ENCODE measurements at places on chromosomes 2 and 18. TPM values are rescaled to one million over a fixed set of nuclear protein-coding genes. Genes with fewer than 3 reads are reported as not detected.

The RAB6C gene
- not detected for total RNA-seq

DNA sequence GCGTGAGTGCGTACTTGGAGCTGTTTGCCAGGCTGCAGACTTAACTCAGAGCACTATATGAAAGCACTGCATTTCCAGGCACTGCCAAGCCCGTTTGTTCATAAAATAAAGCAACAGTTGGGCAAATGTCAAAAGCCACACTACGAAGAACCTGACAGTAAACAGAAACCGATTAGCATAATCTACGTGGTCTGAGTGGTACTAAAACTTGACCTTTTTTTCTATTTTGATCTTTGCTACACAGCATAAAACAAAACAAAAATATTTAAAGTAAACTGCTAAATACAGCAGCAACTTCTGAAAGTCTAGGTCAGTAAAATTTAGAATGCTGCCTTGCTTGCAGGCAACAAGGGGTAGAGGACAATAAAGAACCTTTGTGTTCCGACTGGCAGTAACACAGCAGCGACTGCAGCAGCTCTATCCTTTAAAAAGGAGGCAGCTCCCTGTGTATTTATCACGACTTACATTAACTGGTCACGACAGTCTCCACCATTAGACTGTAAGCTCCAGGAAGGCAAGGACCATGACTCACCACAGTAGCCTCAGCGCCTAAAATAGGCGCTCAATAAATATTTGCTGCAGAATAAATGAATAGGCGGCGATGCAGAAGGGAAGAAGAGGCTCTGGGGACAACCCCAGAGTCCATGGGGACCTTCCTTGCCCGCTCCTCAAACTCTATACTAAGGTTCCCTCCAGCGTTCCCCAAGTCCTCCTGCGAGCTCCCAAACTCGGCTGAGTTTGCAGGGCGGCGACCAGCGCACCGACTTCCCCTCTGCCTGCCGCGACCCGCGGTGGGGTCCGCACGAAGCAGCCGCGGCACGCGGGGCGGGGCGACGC, 902 bp downstream of the SS18 start:
- peak overlapping the region; percentile 60 for H3K27ac ChIP-seq
- H3K4me3 ChIP-seq: peak overlapping the region; percentile 73
- peaks cover 12% of the 10 kb centered on the region for H3K4me1 ChIP-seq
- DNase-seq: no peak
- H3K36me3 ChIP-seq: no peaks in the 10 kb centered on the region

- no peaks in the 10 kb centered on the region for H3K27me3 ChIP-seq
- no peaks in the 10 kb centered on the region for H3K4me1 ChIP-seq
- H3K4me3 ChIP-seq: no peak overlapping the region
- no peak overlapping the region for H3K27ac ChIP-seq
These were observed 64.8 kb upstream of the GALNT5 start for GRCh38 chr2:157192445-157193423.

DNA sequence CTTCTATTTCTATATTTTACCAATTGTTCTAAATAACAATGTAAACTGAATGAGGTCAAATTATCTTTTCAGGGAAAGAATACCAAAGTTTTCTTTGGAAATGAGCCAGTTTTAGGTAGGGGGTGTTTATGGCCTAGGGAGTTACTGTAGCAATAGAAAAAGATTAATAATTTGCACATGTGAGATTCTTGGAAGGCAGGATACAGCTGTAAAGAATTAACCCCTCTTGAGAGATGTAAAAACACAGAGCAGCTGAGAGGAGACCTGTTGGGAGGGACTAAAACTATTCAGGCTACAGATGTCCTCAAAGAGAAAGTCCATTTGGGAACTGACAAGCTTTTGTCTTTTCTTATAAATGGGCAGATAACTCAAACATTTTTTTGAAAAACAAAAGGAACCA, 182.2 kb downstream of the FIGN start:
- H3K36me3 ChIP-seq: no peaks in the 10 kb centered on the region
- H3K4me1 ChIP-seq: no peaks in the 10 kb centered on the region
- H3K27ac ChIP-seq: no peak overlapping the region
- DNase-seq: no peak

- H3K4me1 ChIP-seq: peaks cover 25% of the 10 kb centered on the region
- no peaks in the 10 kb centered on the region for H3K27me3 ChIP-seq
- H3K27ac ChIP-seq: no peak overlapping the region
- H3K4me3 ChIP-seq: no peak overlapping the region
- no peak for DNase-seq
These were observed 212.7 kb downstream of the ALPK2 start for GRCh38 chr18:58416014-58416703.

DNA sequence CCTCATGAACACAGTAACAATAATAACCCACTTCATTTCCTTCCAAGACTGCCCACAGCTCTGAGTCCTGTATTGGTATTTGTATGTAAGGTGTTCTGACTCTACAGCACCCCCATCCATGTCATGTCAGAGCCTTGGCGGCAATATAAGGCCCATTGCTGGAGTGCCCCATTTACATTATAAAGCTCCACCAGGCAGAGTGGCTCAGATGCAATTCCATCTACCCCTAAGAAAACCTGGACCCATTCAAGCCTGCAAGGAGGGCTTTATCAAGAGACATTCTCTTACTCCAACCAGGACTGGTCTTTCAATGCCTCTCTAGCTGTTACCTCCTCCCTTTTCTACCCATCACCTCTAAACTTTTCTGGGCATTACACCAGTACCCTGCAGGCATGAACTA, 101.6 kb downstream of the ANTXR1 start:
- H3K36me3 ChIP-seq: no peaks in the 10 kb centered on the region
- H3K4me3 ChIP-seq: no peak overlapping the region
- no peaks in the 10 kb centered on the region for H3K27me3 ChIP-seq
- no peaks in the 10 kb centered on the region for H3K4me1 ChIP-seq

The TMEM247 gene
- not detected for total RNA-seq

The SPDYA gene
- 1.9 TPM for total RNA-seq

GRCh38 chr2:191916826-191917225, 69.9 kb upstream of the CAVIN2 start:
- H3K27me3 ChIP-seq: no peaks in the 10 kb centered on the region
- H3K36me3 ChIP-seq: no peaks in the 10 kb centered on the region
- H3K27ac ChIP-seq: no peak overlapping the region
- no peak overlapping the region for H3K4me3 ChIP-seq
- no peaks in the 10 kb centered on the region for H3K4me1 ChIP-seq

GRCh38 chr2:42495611-42496010, 1.8 kb upstream of the KCNG3 start:
- H3K27me3 ChIP-seq: no peaks in the 10 kb centered on the region
- H3K27ac ChIP-seq: peak overlapping the region; percentile 7
- peak; percentile 16 for DNase-seq

The COLEC11 gene
- 2.4 TPM for total RNA-seq

DNA sequence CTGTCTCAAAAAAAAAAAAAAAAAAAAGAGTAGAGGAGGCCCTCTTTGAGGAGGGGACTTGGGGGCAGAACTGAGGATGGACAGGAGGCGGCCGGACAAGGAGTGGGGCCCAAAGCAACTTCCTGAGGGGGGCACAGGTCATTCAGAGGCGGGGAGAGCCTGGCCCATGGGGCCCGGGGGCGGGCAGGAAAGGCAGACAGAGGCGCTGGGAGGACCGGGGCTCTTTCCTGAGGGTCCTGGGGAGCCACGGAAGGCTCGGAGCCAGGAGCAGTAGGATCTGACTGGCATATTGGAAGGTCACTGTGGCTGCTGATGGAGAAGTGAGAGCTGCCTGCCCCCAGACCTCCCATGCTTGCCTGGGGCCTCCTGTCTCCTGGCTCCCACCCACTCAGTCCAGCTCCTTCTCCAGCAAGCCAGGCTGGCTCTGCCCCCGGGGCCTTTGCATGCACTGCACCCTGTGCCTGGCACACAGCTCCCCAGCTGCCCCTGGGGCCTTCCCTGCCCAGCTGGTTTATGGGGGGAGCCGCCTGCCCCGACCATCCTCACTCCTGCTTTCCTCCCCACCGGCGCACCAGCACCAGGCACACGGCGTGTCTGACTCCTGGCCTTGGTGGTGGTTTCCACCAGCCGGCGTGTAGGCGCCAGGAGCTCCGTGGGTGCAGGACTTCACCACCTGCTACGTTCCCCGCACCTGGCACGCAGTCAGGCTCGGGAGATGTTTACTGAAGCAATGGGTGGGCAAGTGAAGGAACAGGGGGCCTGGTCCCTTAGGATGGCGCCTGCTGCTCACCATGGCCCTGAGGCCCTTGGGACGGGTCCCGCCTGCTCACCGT, 5.6 kb downstream of the ESPNL start:
- no peak overlapping the region for H3K4me3 ChIP-seq
- H3K4me1 ChIP-seq: 0 out of 2 replicates have a peak, but pooled peaks cover 8% of the 10 kb centered on the region
- no peaks in the 10 kb centered on the region for H3K27me3 ChIP-seq
- DNase-seq: no peak

- H3K4me1 ChIP-seq: peaks cover 43% of the 10 kb centered on the region
These were observed 6.2 kb downstream of the ASAP2 start for GRCh38 chr2:9212661-9213411.

The RMDN2 gene
- 5.3 TPM for total RNA-seq

GRCh38 chr2:156982615-156983014, 274.9 kb upstream of the GALNT5 start:
- DNase-seq: no peak
- H3K36me3 ChIP-seq: no peaks in the 10 kb centered on the region
- H3K4me3 ChIP-seq: no peak overlapping the region
- H3K27me3 ChIP-seq: no peaks in the 10 kb centered on the region
- no peaks in the 10 kb centered on the region for H3K4me1 ChIP-seq

The GPAT2 gene
- total RNA-seq: 11.0 TPM

DNA sequence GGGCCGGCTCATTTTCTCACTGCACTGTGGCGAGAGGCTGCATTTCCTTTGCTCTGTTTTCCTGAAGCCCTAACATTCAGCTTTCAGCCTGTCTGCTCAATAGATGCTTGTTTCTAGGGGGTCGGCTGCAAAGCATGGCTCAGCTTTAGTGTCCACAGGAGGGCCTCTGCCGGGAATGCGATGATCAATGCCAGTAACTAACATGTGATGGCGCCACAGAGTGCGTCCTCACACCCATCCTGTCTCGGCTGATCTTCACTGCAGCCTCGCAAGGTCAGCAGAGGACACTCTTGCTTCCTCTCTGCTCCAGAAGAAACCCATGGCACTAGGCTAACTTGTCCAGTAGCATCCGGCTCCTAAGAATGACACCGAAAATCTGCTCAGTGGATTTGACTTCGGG, 156.4 kb upstream of the PXDN start:
- peaks cover 93% of the 10 kb centered on the region for H3K27me3 ChIP-seq
- H3K27ac ChIP-seq: no peak overlapping the region
- no peaks in the 10 kb centered on the region for H3K36me3 ChIP-seq
- H3K4me3 ChIP-seq: no peak overlapping the region
- no peaks in the 10 kb centered on the region for H3K4me1 ChIP-seq

- no peak for DNase-seq
- no peaks in the 10 kb centered on the region for H3K4me1 ChIP-seq
- H3K27me3 ChIP-seq: no peaks in the 10 kb centered on the region
- H3K4me3 ChIP-seq: no peak overlapping the region
- H3K27ac ChIP-seq: no peak overlapping the region
These were observed 151.2 kb downstream of the STK39 start for GRCh38 chr2:168096158-168096557.
